A673 (cell line): ENCODE measurements at places on chromosomes 16 and 17.
A peak's percentile ranks its signal among the peaks of the same experiment; 100 is the strongest.

- DNase-seq: no peak
These were observed 6.9 kb upstream of the BPTF start for GRCh38 chr17:67818110-67819002.

DNA sequence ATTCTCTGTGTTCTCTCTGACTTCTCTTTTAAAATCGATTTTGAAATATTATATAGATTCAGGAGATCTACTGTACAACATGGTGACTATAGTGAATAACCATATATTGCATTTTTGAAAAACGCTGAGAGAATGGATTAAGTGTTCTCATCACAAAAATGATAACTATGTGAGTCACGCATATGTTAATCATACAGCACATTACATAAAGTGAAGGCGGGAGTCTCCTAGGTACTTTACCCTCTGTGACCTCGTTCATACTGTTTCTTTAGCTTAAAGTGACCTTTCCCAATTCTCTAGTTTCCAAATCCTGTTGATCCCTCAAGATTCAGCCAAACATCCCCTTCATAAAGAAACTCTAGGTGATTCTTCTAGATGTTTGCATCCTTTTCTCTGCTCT lies 3.1 kb upstream of the KRTAP3-2 start:
- DNase-seq: no peak

GRCh38 chr17:42321555-42321954 lies 33.3 kb downstream of the STAT5A start:
- no peak for DNase-seq

GRCh38 chr16:46918905-46919792 lies 35.0 kb downstream of the GPT2 start:
- DNase-seq: no peak

GRCh38 chr17:50136096-50136687 lies 6.2 kb upstream of the SAMD14 start:
- DNase-seq: no peak

DNA sequence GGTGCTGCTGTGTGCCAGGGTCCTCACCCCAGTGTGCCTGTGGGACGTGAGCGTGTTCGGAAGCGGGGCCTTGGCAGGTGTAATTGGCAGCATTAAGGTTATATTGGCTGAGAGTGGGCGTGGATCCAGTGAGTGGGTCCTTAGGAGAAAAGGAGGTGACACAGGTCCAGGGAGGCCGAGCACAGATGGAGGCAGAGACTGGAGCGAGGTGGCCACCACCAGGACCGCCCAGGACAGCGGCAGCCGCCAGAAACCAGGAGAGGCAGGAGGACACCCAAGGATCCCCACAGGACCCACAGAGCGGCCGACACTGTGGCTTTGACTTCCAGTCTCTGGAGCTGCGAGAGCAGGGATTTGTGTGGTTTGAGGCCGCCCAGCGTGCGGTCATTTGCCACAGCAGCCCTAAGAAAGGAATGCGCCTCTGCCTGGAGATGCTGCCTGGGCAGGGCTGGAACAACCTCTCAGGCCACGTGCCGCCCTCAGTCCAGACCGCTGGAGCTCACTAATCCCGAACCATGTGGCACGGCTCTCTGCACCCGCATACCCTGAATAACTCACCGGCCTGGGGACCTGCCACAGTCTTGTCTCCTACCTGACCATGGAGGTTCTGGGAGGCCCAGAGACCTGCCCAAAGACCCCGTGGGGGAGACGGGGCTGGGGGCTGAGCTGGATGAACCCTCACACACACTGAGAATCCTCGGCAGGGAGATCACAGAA lies 45.4 kb downstream of the SOX8 start:
- DNase-seq: no peak

- no peak for DNase-seq
These were observed 584.4 kb upstream of the EEF2KMT start for GRCh38 chr16:5681966-5682365.

- no peak for DNase-seq
These were observed 72.6 kb upstream of the CDH5 start for GRCh38 chr16:66293932-66294331.

GRCh38 chr16:85631802-85632393 lies 18.8 kb downstream of the GSE1 start:
- no peak for DNase-seq

- no peak for DNase-seq
These were observed 1.2 kb downstream of the TMC6 start for GRCh38 chr17:78127239-78127887.

- peak; percentile 89 for DNase-seq
These were observed 210.0 kb upstream of the GSE1 start for GRCh38 chr16:85402910-85403692.

- DNase-seq: no peak
These were observed 14.9 kb downstream of the CDIP1 start for GRCh38 chr16:4523686-4524085.

DNA sequence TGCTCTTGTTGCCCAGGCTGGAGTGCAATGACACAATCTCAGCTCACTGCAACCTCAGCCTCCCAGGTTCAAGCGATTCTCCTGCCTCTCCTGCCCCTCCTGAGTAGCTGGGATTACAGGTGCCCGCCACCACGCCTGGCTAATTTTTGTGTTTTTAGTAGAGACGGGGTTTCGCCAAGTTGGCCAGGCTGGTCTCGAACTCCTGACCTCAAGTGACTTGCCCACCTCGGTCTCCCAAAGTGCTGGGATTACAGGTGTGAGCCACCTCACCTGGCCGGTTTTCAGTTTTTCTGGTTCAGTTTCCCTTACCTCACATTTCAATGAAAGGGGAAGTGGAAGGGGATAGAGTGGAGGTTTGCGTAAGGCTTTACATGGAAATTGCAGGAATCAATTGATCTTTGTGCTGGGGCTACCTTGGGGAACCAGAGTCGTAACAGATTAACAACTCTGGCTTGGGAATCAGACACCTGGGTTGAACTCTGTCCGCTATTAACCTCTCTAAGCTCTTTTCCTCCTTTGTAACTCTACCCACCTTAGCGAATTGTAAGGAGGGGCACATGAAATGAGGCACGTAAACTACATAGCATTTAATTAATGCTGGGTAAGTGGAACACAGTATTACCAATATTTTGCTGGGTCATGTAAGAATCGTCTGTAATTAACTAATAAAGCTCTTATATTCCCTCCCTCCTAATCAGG lies 3.2 kb downstream of the MPV17L start:
- no peak for DNase-seq

DNA sequence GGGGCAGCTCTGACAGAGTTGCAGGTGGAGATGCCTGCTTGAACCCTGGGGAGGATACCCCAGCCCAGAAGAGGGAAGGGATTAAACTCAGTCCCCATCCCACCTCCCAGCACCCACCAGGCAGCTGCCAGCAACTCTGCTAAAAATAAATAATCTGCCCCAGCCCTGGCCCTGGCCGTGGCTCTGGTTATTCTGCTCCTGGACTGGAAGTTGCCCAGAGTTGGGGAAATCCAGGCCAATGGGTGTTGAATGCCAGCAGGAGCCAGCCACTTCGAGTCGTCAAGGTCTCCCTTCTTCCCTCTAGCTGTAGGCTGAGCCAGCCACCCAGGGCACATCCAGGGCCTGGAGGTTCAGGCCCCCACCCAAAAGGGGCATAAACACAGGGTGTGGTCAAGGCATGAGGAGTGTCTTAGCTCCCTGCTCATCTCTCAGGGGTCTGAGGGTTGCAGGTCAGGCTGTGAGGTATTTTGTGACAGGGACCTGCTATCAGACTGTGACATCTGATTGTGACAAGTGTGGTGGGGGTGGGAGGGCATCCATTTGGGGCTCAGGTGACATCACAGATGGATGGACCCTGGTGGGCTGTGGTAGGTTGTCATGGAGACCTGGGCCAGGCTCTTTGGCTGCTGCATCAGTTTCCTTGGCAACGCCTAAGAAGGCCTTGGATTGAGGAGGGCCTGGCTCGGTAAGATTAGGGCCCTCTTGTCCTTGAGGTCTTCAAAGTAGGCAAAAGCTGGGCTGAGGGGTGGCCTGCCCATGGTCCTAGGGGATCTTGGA lies 1.0 kb upstream of the RRAD start:
- DNase-seq: no peak

GRCh38 chr16:9165681-9166080 lies 74.2 kb downstream of the HAPSTR1 start:
- DNase-seq: no peak

- DNase-seq: no peak
These were observed 14.2 kb downstream of the CDRT4 start for GRCh38 chr17:15453246-15453645.

DNA sequence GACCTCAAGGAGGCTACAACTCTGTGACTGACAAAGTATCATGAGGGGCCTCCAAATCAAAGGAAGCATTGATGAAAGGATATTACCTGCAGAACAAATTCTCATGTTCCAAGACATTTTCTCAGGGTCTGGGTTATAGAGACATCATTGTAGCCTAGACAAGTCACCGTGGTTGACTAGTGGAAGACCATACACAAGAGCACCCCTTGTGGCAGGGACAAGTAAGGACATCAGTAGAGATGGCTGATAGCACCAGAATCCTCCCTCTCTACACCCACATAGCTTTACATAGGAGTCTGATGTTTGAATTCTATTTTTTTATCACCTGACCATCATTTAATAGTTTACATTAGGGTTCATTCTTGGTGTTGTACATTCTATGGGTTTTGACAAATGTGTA lies 32.5 kb upstream of the CDH8 start:
- DNase-seq: no peak

DNA sequence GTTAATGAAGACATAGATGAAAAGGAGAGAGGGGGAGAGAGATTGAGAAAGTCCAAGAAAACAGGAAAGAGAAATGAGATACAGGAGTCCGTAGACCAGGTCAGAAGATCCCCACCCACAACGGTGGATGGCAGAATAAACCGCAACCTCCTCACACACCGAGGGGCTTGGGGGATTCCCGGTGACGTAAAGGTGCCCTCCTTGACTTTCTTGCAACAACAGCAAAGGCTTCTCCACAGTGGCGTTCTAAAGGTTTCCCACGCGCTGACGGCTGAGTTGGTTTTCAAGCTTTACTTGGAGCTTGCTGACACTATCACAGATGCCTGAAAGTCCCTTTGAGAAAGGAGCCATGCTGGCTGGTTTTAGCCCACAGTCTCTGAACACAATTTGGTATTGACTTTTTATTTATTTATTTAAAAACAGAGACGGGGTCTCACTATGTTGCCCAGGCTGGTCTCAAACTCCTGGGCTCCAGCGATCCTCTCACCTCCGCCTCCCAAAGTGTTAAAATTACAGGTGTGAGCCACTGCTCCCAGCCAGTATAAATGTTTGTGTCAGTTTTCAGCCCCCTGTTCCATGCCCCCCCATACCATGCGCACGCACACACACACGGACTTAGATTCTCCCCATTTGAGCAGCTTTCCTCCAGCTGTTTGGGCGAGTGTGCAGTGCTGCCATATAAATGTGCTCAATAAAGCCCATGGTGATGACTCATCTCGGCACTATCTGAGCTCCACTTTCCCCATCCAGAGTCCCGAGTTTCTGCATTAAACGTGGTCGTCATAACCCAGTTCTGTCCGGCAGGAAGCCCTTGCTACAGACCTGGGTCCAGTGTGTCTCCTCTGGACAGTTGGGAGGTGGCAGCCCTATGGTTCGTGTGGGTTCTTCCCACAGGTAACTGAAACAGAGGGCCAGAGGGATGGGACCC lies 33.0 kb upstream of the SEC14L1 start:
- DNase-seq: no peak

- DNase-seq: peak; percentile 82
These were observed 55.6 kb downstream of the BAIAP2 start for GRCh38 chr17:81090361-81091136.

- DNase-seq: no peak
These were observed 16.8 kb downstream of the POLR3E start for GRCh38 chr16:22313876-22314470.

GRCh38 chr16:30896889-30897733 lies 697 bp downstream of the CTF1 start:
- peak; percentile 96 for DNase-seq

- no peak for DNase-seq
These were observed 256.1 kb upstream of the SALL1 start for GRCh38 chr16:51407199-51407598.

GRCh38 chr16:27725236-27726000 lies 175.5 kb downstream of the KATNIP start:
- no peak for DNase-seq

- DNase-seq: no peak
These were observed 47.2 kb downstream of the PDPK1 start for GRCh38 chr16:2584729-2585650.

GRCh38 chr17:51508048-51508447 lies 247.7 kb downstream of the UTP18 start:
- DNase-seq: no peak

DNA sequence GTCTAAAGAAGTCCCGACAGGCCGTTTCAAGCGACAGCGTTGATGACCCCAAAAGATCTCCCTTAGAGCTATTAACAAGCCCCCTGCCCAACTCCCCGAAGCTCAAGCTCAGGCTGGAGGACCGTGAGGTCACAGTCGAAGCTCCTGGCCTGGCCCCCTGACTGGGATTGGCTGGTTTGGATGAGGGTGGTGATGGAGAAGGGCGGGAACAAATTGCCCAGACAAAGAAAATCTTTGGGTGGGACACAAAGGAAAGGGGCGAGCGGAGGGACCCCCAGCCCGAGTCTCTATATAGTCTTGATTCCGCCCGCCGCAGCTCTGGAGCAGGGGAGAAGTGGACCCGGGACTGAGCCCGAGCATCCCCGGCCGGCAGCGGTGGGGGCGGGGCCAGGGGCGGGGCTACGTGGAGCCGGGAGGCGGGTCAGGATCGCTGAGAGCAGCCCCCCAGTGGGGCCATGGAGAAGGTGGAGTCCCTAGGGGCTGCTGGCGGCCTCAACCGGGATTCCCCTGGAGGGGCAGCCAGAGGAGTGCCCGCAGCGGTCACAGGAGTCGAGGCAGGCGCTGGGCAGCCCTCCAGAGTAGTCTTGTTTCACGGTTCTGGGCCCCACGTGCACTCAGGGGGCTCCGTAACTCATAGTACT lies 982 bp upstream of the NEURL4 start:
- peak; percentile 92 for DNase-seq

- no peak for DNase-seq
These were observed 301.6 kb upstream of the RBFOX1 start for GRCh38 chr16:7031031-7031430.

- DNase-seq: no peak
These were observed 19.4 kb upstream of the SDK2 start for GRCh38 chr17:73663614-73664013.

DNA sequence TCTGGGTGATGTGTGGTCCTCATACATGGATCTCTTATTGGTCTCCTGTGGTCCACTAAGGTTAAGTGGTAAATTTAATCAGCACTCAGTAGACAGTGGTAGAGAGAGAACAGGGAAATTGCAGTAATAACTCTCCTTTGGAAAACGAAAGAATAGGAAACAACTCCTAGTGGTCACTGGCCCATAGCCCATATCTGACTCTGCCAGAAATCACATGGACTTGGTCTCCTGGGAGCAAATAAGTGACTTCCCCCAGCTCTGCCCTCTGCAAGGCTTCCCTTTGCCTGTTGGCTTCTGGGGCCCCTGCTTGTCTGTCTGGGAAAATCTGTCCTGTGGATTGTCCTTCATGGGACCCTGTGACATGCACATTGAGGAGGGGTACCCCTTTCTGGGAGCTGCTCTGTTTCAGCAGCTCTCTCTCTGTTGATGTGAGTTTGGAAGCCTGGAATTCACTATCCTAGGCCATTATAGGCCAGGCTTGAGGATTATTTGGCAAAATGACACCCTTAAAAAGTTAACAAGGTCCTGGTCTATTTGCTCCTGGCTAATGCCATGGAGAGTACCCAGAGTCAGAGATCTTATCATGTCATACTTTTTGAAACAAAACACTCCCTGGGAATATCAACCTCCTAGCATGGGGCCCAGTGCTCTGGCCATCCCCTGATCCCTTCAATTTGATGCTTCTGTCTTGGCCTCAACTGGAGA lies 58.0 kb upstream of the HNF1B start:
- DNase-seq: no peak
